ENCODE measurements at places on chromosomes 5 and 9. TPM values are rescaled to one million over a fixed set of nuclear protein-coding genes. Genes with fewer than 3 reads are reported as not detected.

GRCh38 chr9:17829812-17830385, 251.0 kb downstream of the SH3GL2 start:
- no peak for DNase-seq

Gene PLK2
- total RNA-seq: 134 TPM

Gene LEAP2
- 1.1 TPM for total RNA-seq

DNA sequence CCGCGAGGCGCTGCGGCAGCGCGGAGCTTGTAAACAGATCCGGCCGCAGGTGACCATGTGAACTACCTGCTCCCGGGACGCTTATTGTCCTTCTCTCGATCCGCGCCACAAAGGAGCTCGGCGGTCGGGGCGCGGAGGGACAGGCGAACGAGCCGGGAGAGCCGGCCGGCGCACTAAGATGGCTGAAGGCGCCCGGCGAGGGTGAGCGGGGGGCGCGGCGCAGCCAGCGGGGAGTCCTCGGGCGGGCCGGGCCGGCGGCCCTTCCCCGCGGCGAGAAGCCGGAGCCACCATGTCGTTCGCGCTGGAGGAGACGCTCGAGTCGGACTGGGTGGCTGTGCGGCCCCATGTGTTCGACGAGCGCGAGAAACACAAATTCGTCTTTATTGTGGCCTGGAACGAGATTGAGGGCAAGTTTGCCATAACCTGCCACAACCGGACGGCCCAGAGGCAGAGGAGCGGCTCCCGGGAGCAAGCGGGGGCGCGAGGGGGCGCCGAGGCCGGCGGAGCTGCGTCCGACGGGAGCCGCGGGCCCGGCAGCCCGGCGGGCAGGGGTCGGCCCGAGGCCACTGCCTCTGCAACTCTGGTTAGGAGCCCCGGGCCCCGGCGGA, 535 bp downstream of the JMY start:
- peak; percentile 21 for DNase-seq

Gene MYOZ3
- 3.2 TPM for total RNA-seq

Gene TAF1L
- not detected for total RNA-seq

DNA sequence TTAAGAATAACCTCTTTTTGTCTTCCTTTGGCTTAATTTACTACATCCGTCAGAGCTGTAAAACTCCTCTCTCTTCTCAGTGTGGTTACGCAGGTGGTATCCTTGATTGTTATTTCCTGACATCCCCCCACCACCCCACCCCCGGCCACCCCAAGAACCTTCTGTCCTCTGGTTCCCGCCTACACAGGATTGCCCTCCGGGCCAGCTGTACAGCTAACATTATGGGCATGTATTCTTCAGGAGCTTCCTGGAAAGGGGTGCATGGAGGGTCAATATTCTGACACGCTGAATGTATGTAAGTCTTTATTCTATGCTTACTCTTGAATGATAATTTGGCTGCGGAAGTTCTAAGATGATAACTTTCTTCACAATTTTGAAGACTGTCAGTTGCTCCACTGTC, 13.0 kb upstream of the ANP32B start:
- no peak for DNase-seq

DNA sequence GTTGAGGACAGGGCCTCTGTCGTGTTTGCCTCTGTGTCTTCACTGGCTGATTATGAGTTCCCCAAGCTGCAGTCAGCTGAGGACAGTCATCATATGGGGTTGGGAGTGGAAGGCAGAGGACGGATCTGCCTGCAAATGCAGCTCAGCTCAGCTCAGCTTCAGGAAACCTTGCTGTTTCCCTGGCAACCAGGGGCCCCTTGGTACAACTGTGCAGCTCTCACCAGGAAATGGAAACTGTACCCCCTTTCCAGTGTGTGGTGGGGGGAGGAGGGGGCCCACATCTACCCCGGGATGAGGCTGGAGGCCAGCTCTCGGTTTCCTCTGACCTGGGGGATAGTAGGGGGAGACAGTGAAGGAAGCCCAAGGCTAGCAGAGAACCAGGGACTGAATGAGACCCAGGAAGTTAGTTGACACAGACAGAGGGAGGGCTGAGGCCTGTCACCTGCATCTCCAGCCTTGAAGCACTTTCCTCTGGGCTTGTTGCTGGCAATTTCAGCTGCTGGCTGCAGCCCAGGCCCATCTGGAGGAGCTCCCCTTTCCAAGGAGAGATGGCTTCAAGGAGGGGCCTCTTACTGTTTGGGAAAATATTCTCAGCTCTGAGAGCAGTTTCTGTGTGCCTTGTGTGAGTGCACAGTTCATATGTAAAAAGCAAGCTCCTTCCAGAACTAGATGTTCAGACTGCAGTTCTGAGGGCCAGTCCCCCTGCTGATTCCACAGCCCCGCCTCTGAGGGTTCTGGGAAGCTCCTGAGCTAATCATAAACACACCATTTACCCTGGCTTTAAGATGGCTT, 6.9 kb downstream of the ANXA6 start:
- peak; percentile 70 for DNase-seq

Gene ESM1
- total RNA-seq: not detected

Measured in uterus (tissue), 4 donors.